Kidney capillary endothelial cell (primary cell): ENCODE measurements at places on chromosomes 6 and 20.
A peak's percentile ranks its signal among the peaks of the same experiment; 100 is the strongest.

GRCh38 chr6:79094938-79095337 is 16.9 kb upstream of the PHIP start:
- DNase-seq = no peak

DNA sequence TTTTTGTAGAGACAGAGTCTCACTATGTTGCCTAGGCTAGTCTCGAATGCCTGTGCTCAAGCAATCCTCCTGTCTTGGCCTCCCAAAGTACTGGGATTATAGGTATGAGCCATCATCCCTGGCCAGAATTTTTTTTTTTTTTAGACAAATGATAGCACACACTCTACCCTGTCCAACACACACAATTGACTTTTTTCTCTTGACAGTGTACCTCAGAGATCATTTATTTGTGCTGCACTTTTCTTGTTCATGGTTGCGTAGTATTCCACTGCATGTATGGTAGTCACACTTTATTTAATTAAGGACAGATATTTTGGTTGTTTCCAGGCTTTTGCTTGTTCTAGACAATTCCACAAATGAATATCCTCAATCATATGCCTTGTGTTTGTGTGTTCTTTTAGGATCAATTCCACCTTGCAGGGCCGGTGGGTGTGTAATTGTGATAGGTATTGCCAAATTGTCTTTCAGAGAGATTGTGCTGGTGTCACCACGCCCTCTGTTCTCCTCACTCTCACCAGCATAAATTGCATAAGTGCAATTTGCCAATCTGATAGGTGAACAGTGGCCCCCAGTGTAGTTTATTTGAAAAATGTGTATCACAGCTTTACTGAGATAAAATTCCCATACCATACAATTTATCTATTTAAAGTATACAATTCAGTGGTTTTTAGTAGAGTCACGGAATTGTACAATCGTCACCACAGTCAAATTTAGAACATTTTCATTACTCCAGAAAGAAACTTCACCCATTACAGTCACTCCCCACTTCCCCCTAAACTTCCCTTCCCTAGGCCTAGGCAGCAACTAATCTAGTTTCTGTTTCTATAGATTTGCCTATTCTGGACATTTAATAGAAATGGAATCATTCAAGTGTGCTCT is 20.1 kb downstream of the SRC start:
- no peak for DNase-seq

DNA sequence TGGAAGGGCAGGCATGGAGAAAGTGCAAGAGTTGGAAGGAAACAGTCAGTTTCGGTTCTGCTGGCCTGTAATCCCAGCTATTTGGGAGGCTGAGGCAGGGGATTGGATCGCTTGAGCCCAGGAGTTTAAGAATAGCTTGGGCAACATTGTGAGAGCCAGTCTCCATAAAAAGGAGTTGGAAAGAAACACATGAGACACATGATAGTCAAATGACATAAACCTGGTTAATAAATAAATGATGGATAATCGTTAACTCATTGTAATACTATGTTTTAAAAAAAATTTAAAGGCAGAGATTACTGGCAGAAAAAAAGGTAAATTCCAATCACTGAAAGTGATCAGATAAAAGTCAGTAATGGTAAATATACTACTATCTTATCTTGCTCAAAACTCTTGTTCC is 37.2 kb upstream of the PHACTR1 start:
- DNase-seq = no peak

DNA sequence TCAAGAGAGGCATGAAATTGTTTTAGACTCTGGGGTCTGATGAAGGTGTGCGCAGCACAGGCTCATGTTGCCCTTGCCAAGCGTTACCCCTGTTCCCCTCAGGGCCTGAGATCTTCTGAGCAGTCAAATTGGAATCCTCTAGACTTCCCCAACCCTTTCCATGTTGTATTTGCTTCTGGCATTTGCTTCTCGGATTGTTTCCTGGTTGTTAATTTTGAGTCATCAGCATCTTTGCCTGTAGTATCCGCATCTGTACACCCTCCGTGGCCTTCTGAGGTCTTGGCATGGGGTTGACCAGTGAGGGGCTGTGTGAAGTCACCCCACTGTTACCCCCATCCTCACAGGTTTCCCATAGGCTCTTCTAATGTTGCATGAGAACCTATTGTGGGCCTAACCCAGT is 40.9 kb downstream of the SLC24A3 start:
- no peak for DNase-seq

GRCh38 chr6:122401104-122401503 is 1.7 kb downstream of the HSF2 start:
- DNase-seq = no peak

DNA sequence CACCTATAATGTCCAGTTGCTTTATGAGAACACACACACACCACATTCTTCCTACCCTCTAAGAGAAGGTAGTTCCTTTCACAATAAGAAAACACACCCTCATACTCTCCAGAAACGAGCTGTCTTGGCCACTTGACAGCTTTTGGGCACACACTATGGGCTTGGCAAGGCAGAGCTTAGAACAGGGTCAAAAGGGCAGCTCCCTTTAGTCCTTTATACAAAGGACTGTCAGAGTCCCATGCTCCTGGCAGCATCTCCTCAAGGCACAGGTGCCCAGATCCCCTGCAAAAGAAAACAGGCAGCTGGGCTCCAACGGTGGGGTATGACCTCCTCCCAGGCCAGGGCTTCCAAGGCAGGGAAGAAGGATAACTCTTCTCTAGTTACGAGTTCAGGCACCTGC is 4.9 kb upstream of the LYRM2 start:
- DNase-seq = no peak

GRCh38 chr20:5402903-5403531 is 86.3 kb upstream of the PROKR2 start:
- peak; percentile 6 for DNase-seq

DNA sequence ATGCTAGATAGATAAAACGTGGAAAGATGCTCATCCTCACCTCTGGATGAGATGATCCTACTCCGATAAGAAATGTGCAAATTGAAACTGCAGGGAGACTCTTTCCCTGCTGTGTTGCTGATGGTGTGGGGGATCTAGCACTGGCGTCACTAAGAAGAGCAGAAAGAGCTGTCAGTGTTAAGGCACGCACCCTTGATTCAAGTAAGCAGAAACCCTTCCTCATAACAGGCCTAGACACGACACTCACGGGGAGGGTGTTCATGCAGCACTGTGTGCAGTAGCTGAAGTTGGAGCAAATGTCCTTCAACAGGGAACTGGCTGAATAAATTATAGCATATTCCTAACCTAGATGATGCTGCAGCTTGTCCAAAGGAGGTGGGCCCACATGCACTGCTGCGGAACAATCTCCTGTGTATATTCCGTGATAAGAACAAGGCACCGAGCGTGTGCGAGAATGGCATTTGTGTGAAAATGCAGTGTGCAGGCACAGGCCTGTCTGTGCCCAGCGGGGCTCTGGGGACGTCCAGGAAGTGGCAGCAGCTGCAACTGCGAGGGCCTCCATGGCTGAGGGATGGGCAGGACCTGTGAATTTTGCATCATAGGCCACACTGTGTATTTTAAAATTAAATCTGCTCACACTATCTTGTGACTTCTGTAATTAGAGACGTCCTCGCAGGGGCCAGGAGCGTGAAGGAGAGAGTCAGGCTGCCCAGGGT is 64.0 kb downstream of the TCP11 start:
- no peak for DNase-seq

DNA sequence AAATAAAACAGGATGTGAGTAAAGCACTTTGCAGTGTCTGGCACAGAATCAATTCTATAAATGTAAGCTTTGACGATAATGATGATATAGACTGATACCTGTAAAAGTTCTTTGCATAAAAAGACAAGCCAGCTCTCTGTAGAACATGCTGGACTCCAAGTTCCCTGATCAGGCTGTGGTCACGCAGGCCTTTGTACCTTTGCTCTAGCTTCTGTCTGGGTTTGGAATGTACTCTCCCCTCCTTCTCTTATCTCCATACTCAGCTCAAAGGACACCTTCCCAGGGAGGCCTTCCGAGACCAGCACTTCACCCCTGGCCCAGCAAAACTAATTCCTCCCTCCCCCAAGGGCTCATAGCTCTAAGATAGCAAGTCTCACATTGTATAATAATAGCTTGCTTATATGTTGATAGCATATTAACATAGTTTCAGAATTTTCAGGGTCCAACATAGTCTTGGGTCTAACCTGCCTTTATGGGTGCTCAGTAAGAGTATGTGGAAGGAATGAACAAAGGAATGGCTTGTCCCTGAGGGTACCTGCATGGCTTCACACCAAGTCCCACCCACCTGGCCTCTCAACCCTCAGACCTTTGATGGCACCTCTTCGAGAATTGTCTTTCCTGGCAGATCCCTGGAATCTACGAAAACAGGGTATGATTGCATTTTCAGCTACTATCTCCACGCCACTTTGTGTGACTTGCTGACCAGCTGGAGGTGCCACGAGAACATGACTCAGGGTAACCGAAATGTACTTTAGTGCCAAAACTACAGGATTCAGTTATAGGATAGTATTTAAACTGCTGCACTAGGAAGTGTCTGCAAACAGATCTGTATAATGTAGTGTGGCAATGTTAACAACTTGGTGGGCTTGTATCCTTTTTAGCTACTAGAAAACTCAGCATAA is 41.7 kb upstream of the PIM1 start:
- DNase-seq = no peak

- DNase-seq = peak; percentile 30
Observed at GRCh38 chr6:121319112-121319553, 15.1 kb downstream of the TBC1D32 start.

- peak; percentile 89 for DNase-seq
Observed at GRCh38 chr6:3808759-3809514, 40.2 kb upstream of the FAM50B start.

GRCh38 chr6:11575408-11576033 is 38.0 kb downstream of the TMEM170B start:
- peak; percentile 76 for DNase-seq

- DNase-seq = no peak
Observed at GRCh38 chr6:139422105-139423036, 47.9 kb upstream of the CITED2 start.

DNA sequence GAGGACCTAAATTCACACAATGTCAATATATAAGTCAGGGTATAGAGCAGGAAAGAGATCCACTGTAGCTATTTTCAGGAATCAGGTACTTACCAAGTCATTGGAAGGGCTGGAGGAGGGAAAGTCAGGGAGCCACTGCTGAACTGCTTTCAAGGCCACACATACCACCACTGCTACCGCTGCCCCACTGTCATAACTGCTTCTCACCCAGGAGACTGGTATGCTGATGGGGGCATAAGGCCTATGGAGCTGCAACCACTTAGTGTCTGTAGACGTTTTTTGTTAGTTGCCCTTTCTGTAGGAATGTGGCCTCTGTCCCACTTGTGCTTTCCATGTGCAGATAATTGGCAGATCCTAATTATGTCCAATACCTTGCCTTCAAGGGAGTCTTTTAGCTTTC is 5.4 kb downstream of the SMAP1 start:
- DNase-seq = no peak

- no peak for DNase-seq
Observed at GRCh38 chr6:151211075-151211474, 28.7 kb upstream of the AKAP12 start.

DNA sequence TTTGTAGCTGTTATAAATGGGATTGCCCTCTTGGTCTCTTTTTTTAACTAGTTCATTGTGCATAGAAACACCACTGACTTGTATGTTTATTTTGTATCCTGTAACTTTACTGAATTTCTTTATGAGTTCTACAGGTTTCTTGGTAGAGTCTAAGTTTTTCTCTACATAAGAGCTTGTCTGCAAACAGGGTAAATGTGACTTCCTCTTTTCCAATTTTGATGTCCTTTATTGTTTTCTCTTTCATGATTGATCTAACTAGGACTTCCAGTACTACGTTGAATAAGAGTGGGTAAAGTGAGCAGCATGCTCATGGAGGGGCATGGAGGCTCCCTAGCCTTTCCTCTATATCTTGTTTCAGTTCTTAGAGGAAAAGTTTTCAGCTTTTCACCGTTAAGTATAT is 3.0 kb upstream of the WFDC10A start:
- DNase-seq = no peak
